ENCODE measurements at places on chromosomes 6 and 20.

- no peak for DNase-seq
Observed at GRCh38 chr6:85923013-85923430, 280.3 kb upstream of the SYNCRIP start.

- no peak for DNase-seq
Observed at GRCh38 chr6:101397199-101397598, 3.7 kb downstream of the GRIK2 start.

- no peak for DNase-seq
Observed at GRCh38 chr20:38194971-38195504, 30.0 kb upstream of the TGM2 start.

GRCh38 chr20:32396646-32397160 is 38.6 kb downstream of the ASXL1 start:
- DNase-seq, result no peak

GRCh38 chr20:18465536-18466200 is 1.2 kb downstream of the DZANK1 start:
- DNase-seq, result no peak

GRCh38 chr20:56843386-56843785 is 214.3 kb downstream of the TFAP2C start:
- no peak for DNase-seq

DNA sequence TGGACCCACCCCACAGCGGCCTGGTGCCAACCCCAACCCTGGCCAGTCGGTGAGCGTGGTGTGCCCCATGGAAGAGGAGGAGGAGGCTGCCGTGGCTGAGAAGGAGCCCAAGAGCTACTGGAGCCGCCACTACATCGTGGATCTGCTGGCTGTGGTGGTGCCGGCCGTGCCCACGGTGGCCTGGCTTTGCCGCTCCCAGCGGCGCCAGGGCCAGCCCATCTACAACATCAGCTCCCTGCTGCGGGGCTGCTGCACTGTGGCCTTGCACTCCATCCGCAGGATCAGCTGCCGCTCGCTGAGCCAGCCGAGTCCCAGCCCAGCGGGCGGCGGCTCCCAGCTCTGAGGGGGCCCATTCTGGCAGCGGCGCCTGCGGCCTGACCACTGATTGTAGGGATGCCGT is 23.2 kb downstream of the SDCBP2 start:
- no peak for DNase-seq

DNA sequence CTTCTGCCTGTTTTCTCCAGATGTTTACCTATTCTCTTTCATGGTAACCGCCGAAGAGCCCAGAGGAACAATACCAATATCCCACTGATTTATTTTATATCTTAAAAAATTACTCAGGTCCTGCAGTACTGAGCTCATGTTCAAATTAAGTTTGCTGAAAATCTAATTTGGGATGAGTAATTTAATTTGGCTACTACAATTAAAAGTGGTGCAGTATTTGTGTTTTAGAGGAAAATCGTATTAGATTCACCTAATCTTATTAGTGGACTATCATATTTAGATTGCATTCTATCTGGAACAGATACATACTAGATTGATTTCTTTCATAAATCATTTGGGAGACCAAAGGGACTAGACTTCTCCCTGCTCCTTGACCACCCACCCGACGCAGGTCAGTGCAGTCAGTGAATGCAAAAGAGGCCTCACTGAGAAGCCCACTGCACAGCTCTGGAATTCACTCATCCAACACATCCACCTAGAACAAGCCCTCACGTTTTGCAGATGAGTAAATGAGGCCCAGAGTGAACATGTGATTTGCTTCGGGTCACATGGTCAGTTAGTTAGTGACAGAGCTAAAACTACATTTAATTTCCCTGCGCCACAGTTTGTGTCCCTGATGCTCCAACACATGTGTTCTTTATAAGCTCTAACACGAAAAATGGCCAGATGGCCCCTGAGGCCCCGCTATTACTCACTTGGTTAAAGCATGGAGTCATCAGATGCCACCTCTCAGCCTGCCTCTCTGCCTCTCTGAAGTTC is 101.8 kb downstream of the TRERF1 start:
- no peak for DNase-seq

DNA sequence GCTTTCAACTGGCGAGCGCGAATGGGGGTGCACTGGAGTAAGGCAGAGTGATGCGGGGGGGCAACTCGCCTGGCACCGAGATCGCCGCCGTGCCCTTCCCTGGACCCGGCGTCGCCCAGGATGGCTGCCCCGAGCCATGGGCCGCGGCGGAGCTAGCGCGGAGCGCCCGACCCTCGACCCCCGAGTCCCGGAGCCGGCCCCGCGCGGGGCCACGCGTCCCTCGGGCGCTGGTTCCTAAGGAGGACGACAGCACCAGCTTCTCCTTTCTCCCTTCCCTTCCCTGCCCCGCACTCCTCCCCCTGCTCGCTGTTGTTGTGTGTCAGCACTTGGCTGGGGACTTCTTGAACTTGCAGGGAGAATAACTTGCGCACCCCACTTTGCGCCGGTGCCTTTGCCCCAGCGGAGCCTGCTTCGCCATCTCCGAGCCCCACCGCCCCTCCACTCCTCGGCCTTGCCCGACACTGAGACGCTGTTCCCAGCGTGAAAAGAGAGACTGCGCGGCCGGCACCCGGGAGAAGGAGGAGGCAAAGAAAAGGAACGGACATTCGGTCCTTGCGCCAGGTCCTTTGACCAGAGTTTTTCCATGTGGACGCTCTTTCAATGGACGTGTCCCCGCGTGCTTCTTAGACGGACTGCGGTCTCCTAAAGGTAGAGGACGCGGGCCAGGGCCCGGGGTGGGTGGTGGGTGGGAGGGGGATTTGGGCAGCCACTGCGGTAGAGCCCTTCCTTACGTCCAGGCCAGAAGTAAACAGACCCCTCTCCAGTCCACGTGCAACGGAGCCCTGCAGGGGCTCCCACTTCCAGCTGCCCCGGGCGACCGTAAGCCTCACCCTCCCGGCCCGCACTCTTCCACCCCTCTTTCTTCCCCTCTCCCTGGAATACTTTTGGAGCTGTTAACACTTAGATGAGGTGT is 998 bp downstream of the BMP2 start:
- DNase-seq, result no peak

All from T-helper 2 cell treated with Interferon-gamma antibody and Interleukin-4, amounts not matched to agents 5 μg/mL and 100 μg/mL, for 36 hours (primary cell).